Amygdala (tissue), 56 donors: ENCODE measurements at places on chromosomes 3 and 15.

DNA sequence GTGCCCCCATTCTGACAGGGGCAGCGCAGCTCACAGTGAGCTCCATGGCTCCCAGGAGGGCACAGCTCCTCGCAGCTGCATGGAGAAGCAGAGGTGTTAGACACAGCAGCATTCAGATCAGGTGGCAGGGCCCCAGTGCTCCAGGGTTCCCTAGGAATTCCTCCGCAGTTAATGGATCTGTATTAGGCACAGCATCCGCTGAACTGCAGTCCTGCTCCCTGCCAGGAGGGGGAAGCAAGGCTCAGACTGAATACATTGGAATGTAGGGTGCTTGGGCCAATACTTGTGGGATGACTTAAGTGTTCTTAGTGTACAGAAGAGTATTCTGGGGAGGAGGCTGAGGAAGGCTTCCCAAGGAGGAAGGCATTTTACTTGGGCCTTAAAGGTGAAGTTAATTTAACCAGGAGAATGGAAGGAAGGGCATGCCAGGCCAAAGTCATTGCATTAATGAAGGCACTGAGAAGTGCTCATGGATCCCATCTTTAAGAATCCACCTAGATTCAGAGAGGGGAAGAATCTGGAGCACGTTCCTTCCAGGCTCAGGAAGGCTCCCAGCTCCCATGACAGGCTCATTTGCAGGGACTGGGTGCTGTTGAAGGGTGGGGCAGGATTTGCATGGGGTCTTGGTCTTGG is 111.6 kb downstream of the RAB11A start:
- DNase-seq = peak; percentile 49

DNA sequence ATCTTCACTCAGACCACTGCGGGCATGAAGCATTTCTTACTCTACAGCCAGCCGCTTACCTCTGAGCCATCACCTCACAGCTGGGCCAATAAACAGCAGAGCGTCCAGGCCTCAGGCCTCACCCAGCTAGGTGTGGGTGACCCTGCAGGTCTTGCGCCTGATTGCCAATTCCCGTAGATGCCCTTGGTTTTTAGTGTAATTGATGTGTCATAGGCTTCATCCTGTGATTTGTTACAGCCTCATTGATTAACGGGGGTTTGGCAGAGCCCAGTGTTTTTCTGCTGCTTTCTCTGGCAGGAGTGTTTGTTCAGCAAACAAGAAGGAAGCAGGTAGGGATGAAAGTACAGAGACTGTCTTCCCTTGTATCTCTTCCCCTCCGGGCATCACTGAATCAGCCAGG is 49.6 kb upstream of the BNIP2 start:
- no peak for DNase-seq

GRCh38 chr3:105915524-105915923 is 46.7 kb upstream of the CBLB start:
- DNase-seq = no peak

DNA sequence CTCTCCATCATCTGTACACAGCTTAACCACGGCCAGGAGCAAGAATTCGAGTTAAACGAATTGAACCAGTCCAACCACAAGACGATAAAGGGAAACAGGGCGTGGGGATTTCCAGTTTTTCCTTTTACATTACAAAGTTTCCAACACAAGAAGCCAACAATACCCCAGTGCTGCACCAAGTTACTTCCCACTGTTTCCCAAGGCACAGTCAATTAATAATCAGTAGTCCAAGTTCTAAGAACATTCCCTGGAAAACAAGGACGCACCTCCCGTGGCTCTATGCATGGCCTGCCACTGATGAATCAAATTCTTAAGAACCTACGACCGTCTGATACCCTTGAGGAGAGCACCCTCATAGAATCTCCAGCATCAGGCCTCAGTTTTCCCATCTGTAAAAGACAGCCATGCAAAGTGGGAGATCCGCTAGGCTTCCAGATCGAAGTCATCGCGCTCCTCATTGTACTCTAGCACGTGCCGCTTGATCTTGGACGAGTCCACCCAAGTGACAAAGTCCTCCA is 774 bp downstream of the IMP3 start:
- no peak for DNase-seq

GRCh38 chr3:128804811-128805155 is 74.6 kb upstream of the ACAD9 start:
- DNase-seq = no peak

DNA sequence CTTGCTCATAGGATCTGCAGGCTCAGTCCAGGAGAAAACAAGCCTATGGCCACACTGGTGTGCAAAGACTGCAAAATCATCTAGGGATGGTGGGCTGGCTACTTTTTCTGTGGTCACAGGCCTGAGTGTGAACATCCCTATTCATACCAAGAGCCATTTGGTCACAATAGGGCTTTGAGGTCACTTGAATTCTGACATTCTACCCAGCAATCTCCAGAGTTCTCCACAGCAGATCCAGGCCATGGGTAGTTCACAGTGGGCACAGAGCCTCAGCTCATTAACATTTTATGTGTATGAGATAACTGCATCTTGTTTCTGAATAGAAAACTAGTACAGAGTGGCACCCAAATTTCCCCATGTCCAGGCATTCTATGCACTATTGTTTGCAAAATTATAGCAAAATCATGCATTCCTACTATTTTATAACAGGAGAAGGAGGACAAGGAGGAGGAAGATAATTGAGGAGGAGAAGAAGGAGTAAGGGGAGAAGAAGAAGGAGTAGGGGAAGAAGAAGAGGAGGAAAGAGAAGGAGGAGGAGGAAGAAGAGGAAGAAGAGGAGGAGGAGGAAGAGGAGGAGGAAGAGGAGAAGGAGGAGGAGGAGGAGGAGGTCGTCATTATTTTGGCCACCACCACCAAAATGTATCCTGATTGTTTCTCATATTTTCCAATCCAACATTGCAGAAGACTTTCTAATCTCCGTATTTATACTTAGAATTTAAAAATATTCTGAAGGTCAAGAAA is 129.0 kb downstream of the SEMA6D start:
- no peak for DNase-seq

DNA sequence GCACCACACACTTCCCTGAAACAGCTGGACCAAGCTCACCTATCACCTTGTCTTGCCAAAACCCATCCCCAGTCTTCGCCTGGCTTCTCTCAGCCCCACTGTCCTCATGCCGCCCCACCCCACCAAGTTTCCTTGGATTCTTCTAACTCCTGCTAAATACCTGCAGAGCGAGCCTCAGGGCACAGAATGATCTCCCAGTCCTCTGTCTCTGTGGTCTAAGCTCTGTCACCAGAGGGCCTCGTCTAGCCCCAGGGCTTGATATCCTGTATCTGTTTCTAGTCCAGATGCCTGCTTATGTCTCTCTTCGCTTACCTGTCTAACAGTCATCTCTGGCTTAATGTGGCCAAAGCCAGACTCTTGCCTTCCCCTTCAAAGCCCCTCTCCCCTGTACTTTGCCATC is 9.7 kb downstream of the CCDC12 start:
- DNase-seq = no peak

- DNase-seq = no peak
These were observed 877.1 kb downstream of the PDCD6IP start for GRCh38 chr3:34675383-34676120.

DNA sequence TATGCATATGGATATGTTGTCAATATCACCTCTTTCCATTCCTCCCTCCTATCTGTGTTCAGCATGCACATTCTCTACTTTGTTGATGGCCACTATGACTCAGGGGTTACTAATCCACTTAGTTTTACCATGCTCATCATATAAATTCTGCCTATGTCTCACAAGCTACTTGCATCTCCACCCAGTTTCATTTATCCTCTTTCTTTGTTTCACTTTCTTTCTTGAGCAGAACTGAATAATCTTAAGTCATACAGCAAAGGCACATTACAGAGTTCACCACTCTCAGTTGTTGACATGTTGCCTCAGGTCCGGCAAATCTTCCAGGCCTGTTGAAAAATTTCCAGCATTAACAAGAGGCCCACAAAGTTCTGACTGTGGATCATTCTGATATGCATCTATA is 71.5 kb downstream of the SSR3 start:
- no peak for DNase-seq

DNA sequence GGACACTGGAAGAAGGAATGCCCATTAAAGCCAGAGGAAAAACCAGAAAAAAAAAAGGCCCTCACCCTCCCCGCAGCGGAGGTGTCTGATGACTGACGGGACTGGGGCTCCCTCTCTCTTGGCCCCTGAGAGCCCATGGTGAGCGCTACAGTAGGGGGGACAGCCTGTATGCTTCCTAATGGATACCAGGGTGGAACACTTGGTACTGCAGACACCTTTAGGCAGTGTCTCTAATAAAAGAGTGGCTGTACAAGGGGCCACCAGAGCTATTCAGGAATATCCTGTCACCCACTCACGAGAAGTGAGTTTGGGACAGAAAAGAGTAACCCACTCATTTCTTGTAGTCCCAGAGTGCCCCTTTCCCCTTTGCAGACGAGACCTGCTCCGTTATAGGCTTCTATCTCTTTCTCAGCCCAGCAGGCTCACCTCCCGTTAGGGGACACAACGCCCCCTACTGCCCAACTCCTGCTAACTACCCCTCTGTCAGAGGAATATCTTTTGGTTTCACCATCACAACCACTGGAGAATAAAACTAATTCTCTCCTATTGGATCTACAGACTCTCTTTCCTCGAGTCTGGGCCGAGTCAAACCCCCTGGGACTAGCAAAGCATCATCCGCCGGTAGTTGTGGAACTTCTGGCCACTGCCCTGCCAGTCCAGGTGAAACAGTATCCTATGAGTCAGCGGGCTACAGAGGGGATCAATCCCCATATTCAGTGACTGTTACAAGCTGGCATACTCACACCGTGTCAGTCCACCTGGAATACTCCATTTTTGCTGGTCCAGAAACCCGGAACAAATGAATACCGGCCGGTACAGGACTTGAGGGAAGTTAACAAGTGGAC is 40.8 kb downstream of the ZBTB11 start:
- DNase-seq = no peak
